ENCODE measurements at places on chromosomes 5 and 9. TPM values are rescaled to one million over a fixed set of nuclear protein-coding genes. Genes with fewer than 3 reads are reported as not detected.

DNA sequence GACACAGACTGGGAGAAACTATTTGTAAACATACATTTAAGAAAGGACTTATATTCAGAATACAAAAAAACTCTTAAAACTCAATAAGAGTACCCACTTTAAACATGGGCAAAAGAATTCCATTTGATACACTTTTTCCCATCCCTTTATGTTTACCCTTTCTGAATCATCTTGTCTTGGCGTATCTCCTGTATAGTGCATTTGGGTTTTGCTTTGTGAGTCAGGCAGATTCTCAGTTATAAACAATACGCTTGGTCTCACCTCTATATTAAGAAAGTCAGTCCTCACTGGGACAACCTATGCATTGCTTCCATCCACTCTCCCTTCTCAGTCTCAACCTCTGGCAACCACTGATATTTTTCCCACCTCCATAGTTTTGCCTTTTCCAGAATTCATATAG lies 27.3 kb upstream of the ADAMTS6 start:
- no peak for DNase-seq

DNA sequence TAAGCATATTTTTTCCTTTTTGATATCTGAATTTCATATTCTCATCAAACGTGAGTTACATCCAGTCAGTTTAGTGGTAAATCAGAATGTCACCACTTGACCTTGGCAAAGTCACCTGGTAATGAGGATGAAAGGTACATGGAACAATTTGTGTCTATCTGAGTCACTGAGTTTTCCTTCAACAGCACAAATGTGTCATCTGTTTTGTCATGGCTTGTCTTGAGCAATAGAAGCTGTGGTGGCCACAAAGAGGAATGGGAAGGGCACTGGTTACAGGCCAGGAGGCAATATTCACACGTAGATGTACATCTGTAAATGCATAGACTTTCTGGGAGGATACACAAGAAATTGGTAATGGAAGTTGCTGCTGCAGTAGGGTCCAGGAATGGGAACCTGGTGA lies 8.4 kb upstream of the ZNF474 start:
- no peak for DNase-seq

- DNase-seq = no peak
Measured at GRCh38 chr9:99391937-99392594, 170.0 kb downstream of the SEC61B start.

GRCh38 chr5:84724683-84725082 lies 340.0 kb upstream of the EDIL3 start:
- no peak for DNase-seq

- no peak for DNase-seq
Measured at GRCh38 chr9:99463131-99463530, 241.0 kb downstream of the SEC61B start.

- DNase-seq = no peak
Measured at GRCh38 chr5:42570966-42571960, 148.0 kb downstream of the GHR start.

The SPINK13 gene
- total RNA-seq = not detected

Data from posterior vena cava (tissue), 2 donors.